Activated naive CD4-positive, alpha-beta T cell treated with anti-CD3 and anti-CD28 coated beads, Interleukin-2, amount 10 ng/mL, durations not matched to agents 7 days and 5 days (primary cell): ENCODE measurements at places on chromosomes 4 and X.

DNA sequence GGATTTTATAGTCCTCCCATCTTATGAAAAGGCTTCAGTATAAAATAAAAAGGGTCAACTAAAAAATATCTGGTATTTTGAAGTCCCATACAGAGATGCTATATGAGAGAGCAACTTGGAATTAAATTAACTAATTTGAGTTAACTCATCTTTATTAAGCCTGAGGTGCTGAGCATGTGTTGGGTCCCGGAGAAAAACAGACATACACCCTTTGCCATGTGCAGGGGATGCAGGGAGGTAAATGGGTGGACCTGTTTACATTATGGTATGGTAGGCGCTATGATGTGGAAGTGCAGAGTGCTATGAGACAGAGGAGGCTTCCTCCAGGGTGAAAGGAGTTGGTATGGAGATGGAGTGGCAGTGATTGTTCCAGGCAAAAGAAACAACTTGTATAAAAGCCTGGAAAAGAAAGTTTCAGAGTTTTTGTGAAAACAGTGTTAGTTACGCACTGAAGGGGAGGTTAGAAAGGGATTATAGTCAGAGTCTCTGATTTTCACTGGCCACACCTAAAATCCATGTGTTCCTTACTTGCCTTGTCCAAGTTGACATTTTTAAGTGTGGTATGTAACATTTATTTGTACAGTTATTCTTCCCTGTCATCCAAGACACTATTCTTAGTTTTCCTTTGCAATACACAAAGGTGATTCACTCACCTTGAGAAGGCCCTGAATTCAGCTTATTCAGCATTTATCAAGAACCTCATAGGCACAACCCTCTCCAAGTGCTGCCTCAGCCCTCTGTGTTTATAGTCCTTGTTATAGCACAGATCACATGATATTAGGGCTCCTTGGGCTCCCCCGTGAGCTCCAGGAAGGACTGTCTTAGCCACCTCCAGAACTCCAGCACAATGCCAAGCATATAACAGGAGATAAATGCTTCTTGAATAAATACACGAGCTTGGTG lies 152.0 kb downstream of the RASL11B start:
- no peak for DNase-seq

- peak; percentile 49 for DNase-seq
These were observed at the start of gene STS for GRCh38 chrX:7147413-7147977. Gene STS (plus strand): TSS chrX:7147712. CDS start chrX:7253200, 105,488 bp downstream.

- no peak for DNase-seq
These were observed 34.6 kb downstream of the HADH start for GRCh38 chr4:108024085-108024877.

GRCh38 chr4:20255823-20256222 lies 4.1 kb downstream of the SLIT2 start:
- DNase-seq, result no peak

DNA sequence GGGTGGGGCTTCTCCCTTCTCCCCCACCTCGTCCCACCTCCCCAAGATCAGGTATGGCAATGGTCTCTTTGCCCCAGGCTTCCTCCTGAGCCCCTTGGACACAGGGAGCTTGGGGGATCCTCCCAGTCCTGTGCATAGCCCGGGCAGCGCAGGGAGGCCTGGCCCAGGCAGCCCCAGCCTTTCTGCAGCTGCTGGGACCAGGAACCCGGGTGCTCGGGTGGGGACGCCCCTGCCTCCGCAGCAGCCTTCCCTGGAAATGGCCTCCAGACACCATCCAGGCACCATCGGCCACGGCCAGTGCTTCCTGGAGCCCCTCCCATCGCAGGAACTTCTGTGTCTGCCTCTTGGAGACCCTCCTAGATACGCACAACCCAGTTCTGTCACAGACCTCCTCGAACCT lies 5.9 kb upstream of the MXD4 start:
- DNase-seq, result no peak

GRCh38 chrX:21798677-21799219 lies 40.7 kb upstream of the MBTPS2 start:
- DNase-seq, result no peak

GRCh38 chr4:84792366-84793301 lies 173.9 kb downstream of the WDFY3 start:
- no peak for DNase-seq

DNA sequence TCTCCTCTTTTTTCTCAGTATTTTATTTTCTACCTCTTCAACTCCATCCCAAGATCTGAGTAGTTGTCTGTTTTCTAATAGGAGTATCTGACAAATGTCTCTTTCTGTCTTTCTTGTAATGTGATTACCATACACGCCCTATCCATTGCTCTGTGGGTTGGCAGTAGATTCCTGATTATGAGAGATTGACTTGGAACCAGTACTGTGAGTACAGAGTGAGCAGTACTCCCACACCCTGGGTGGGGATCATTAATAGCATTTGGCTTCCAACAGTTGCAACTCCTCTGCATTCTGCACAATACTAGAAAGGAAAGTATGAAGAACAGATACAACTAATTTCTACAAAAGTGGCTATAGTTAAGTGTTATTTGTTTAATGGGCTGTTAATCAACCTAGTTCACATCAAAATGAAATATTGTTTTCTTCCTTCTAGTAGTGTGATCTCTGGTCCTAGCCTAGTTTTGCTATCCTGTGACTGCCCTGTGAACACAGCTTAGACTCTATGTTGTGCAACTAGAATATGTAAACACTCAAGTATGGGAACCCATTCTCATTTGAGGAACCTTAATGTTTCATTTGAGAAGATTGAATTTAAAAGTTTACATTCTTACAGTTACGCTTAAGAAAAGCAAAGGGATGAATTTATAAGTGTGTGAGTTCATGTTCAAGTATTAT lies 112.9 kb downstream of the PTPN13 start:
- no peak for DNase-seq

DNA sequence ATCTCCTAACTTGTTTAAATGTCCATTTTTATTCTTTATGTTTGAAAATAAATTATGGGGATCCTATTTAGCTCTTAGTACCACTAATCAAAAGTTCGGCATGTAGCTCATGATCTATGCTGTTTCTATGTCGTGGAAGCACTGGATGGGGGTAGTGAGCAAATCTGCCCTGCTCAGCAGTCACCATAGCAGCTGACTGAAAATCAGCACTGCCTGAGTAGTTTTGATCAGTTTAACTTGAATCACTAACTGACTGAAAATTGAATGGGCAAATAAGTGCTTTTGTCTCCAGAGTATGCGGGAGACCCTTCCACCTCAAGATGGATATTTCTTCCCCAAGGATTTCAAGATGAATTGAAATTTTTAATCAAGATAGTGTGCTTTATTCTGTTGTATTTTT lies 27.6 kb downstream of the NUDT6 start:
- no peak for DNase-seq

DNA sequence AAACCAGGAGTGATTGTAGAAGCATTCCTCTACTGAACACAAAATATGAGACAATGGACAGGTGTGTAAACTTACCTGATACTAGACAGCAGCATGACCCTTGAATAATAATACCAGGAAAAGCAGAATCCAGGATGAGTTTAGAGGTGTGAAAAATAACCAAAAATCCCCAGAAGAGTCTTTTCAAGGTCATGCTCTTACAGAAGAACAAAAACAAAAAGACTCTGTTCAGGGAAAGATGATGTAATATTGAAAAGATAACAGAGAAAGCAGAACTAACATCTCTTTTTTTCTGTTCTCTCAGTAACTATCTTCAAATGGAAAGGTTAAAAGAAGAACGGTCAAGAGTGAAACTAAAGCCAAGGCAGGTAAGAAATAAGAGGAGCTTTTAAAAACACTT lies 14.0 kb upstream of the ARHGAP10 start:
- no peak for DNase-seq
